ENCODE measurements at places on chromosomes 5 and 9.
A peak's percentile ranks its signal among the peaks of the same experiment; 100 is the strongest.

DNA sequence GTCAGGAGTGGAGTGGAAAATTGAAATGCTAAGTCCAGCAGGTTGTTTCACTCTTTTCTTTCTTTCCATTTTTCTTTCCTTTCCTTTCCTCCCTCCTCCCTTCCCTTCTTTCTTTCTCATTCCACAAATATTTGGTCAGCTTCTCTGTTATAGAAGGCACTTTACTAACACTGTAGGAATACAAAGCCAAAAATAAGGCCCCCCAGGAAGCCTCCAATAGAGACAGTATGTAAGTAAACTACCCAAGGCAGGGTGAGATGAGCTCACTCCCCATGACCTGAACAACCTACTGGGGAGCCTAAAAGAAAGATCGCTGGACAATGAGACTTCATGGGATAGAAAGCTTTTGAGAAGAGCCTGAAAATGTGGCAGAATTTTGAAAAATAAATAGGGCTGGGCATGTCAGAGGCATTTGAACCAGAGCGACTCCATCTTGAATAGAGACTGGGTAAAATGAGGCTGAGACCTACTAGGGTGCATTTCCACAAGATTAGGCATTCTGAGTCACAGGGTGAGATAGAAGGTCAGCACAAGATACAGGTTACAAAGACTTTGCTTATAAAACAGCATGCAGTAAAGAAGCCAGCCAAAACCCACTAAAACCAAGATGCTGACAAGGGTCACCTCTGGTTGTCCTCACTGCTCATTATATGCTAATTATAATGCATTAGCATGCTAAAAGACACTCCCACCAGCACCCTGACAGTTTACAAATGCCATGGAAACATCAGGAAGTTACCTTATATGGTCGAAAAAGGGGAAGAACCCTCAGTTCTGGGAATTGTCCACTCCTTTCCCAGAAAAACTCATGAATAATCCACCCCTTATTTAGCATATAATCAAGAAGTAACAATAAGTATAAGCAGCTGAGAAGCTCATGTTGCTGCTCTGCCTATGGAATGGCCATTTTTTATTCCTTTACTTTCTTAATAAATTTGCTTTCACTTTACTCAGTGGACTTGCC, 158.9 kb upstream of the EGFLAM start:
- no peak for DNase-seq

- DNase-seq = no peak
Measured at GRCh38 chr9:138100711-138101350, 223.2 kb downstream of the CACNA1B start.

- no peak for DNase-seq
Measured at GRCh38 chr5:37881359-37881758, 41.5 kb upstream of the GDNF start.

- no peak for DNase-seq
Measured at GRCh38 chr5:101904736-101905135, 391.3 kb downstream of the SLCO4C1 start.

- no peak for DNase-seq
Measured at GRCh38 chr9:36665921-36666431, 93.3 kb downstream of the MELK start.

DNA sequence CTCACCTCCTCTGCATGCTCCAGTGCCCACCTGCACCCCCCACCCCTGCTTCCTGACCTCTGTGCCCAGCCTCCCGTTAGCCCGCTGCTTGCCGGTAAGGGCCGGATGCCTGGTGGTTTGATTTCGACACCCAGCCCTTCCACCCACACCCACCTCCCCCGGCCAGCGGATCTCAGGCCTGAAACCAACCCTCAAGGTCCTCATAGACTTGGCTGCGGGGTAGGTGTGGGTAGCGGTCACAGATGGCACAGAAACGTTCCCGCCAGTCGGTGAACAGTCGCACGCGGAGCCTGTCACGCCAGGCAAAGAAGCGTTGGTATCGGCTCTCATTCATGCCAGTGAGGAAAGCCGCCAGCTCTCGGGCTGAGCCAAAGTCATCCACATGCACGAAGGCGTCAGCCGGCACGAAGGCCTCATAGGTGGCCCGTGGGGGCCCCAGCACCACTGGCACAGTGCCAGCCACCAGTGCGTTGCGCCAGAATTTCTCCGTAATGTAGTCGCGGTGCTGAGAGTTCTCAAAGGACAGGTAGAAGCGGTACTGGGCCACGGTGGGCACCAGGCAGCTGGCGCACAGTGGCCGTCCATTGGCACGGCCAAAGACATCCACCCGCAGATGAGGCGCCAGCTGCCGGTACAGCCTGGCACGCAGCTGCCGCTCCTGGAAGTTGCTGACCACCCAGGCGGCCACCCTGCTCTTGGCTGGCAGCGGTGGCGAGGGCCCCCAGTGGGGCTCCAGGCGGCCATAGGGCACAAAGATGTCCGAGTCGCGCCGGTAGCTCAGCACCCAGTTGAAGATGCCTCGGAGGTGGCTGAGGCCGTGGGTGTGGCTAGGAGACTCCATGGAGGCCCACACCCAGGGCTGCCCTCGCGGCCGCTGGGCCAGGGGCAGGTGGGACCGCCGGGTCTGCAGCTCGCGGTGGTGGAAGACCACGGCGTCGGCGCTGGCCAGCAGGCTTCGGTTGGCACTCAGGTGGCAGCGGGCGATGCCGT, 1.1 kb downstream of the FUT7 start:
- DNase-seq = no peak

DNA sequence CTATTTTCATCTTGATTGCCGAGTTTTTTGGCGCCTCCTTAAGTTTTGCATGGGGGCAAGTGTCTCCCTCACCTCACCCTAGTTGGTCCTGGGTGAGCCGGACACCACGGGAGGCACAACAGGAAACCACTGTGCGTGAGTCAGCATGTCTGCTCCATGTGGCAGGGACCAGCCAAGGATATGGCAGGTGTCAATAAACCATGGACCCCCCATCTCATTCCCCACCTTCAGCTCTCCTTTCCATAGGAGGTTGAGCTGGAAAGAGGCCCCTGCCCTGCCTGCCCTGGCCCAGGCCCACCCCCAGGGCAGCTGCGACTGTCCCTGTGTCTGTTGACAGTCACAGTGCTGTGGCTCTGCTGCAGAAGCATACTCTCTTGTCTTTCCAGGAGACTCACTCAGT, 3.1 kb downstream of the SPACA9 start:
- DNase-seq = no peak

DNA sequence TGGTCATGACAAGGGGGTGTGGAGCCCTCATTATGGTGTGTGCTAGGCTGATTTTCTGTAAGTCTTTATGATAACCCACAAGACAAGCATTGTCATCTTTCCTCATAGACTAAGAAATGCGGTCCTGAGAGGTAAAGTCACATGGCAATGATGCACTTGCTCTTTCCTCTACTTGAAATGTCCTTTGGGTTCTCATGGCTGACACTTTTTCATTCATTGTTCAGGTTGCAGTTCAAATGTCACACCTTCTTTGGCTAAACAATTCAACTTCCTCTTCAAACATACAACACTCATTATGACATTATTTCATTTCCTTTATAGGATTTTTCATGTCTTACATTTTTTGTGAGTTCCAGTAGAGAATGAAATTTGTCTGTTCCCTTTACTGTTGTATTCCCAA, 323.6 kb upstream of the PRR16 start:
- no peak for DNase-seq

DNA sequence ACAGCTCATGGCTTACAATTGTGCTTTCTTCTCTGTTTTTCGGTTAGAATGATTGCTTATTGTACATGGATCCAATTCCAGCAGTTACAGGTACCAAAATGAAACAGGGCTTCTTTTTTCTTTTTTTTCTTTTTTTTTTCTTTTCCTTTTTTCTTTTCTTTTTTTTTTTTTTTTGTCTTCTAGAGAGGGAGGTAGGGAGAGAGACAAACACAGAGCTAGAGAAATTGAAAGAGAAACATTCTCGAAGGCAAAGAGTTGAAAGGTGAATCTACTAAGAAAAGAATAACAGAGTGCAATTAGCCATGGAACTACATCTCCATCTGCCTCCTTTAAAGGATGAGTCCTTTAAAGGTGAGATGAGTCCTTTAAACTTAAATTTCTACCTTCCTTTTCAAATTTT, 1.0 kb upstream of the EDIL3 start:
- no peak for DNase-seq

GRCh38 chr5:120436996-120437395, 27.1 kb upstream of the PRR16 start:
- no peak for DNase-seq

- no peak for DNase-seq
Measured at GRCh38 chr9:99103901-99104458, 933 bp upstream of the TGFBR1 start.

- DNase-seq = no peak
Measured at GRCh38 chr5:87912419-87912818, 356.2 kb downstream of the TMEM161B start.

DNA sequence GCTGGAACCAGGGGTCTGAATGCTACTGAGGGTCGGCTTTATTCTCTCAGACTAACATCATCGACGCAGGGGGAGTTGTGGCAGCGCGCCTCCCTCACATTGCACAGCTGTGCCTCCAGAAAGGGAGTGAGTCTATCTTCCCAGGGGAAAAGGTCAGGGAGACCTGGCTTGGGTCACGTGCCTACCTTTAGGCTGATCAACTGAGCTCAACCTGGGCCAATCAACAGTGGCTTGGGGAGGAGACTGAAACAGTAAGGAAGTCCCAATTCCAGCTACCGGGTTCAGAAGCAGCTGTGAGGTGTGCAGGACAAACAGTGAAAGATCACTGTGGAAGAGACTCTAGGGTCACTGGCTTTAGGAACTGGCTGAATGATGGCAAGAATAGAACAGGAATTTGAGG, 14.3 kb downstream of the SNX30 start:
- no peak for DNase-seq

- no peak for DNase-seq
Measured at GRCh38 chr9:74935008-74935407, 17.7 kb downstream of the C9orf40 start.

GRCh38 chr9:121358751-121359150, 11.3 kb downstream of the STOM start:
- no peak for DNase-seq

DNA sequence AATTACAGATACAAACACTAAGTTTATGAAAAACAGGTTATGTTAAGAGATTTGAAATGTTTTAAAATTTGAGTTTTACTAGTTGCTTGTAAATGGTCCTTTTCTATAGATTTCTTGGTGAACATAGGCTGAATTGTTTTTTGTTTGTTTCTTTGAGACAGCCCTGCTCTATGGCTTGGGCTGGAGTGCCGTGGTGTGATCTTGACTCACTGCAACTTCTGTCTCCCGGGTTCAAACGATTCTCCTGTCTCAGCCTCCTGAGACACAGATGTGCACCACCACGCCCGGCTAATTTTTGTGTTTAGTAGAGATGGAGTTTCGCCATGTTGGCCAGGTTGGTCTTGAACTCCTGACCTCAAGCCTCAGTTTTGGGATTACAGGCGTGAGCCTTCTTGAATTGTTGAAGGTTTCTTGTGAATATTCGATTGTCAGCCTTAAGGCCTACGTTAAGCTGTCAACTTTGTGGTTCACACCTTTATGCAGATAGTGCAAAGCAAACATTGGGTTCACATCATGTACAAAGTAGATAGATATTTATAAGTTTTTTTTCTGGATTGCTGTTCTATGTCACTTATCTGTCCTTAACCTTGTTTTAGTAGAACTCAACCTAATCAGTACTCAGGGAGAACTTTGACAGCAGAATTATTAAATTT, 26.2 kb downstream of the UHRF2 start:
- no peak for DNase-seq

DNA sequence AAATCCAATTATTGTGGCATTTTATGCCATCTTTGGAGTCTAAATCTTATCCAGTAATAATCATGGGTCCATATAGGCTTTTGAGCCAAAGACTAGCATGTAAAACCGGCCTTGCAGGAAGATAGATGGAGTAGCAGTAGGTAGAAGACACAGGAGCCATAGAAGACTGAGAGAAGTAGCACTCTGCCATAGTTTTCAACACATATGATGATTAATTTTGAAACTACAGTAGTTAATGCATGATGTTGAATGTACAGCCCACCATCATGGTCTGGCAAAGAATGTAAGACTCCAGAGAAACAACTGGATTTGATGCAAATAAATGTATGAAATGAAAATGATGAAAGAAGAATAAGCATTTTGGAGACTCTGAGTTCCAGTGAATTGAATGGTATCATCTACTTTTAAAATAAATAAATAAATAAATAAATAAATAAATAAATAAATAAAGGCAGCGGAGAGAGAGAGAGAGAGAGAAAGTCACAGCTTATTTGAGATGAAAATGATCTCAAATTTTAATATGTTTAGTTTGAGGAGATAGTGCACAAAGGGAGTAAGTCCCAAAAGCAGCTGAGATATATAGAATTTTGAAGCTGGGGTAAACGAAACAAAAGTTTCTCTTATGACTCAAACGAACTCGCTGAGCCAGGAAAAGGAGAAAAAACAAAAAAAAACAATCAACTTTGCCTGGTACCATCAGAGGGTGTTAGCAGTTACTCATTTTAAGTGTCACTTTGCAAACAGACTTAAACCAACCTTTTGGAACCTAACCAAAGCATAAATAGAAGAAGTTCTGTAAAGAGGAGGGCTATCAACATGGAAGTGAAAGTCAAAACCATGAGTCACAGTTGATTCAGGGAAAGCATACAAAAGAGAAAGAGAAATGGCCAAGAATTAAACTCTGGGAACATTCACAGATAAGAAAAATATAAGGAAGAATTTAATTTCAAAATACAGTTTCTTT, 388.7 kb downstream of the CETN3 start:
- DNase-seq = no peak

DNA sequence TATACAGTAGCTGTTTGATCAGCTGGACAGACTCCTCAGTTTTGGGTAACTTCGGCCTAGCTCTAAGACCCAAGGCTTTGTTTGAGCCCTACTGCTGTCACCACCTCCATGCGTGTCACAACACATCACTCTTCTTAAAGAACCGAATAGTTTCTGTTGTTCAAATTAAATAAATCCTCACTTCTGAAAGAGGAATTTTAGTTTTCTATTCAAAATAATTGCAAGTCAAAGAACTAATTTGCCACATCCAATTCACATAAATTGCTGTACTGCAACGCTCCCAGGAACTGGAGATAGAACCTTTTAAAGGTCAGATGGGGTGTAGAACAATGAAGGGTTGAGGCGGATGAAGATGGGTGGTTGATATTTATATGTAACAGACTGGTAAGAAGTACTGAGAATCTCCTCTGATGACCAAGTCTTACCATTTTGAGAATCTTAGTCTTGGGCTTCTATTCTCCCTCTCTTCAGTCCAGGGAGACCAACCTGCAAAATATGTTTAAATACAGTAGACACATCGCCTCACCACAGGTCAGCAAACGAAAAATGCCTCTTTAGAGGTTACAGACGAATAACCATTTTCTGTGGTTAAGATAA, 1.6 kb downstream of the NREP start:
- no peak for DNase-seq

GRCh38 chr5:61409568-61409967, 77.5 kb downstream of the ZSWIM6 start:
- no peak for DNase-seq

- no peak for DNase-seq
Measured at GRCh38 chr9:97271292-97271691, 36.2 kb upstream of the CCDC180 start.

- DNase-seq = no peak
Measured at GRCh38 chr5:10654566-10654965, 90.7 kb downstream of the ANKRD33B start.

- DNase-seq = no peak
Measured at GRCh38 chr9:131483319-131484050, 19.2 kb upstream of the POMT1 start.

- no peak for DNase-seq
Measured at GRCh38 chr9:112495614-112496013, 9.0 kb downstream of the KIAA1958 start.

- no peak for DNase-seq
Measured at GRCh38 chr5:598564-598890, 13.6 kb upstream of the CEP72 start.

GRCh38 chr9:9919174-9919775, 693.5 kb downstream of the PTPRD start:
- peak; percentile 73 for DNase-seq
